ENCODE measurements at places on chromosomes 16 and 17.

DNA sequence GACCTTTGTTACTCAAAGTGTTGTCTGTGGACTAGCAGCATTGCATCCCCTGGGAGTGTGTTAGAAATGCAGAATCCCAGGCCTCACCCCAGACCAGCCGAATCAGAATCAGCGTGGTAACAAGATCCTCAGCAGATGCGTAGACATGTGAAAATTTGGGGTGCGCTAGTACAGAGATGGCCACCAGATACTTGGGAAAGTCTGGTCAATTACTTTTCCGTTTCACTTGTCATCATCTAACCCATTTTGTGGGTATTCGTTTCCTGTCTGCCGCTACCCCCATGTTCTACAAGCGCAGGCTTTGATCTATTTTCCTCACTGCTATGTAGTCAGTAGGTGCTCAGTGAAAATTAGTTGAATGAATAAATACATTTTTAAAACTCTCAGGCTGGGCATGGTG is 33.1 kb upstream of the HERPUD1 start:
- no peak for DNase-seq

- DNase-seq: no peak
Observed at GRCh38 chr17:19546289-19547065, 12.8 kb downstream of the SLC47A1 start.

DNA sequence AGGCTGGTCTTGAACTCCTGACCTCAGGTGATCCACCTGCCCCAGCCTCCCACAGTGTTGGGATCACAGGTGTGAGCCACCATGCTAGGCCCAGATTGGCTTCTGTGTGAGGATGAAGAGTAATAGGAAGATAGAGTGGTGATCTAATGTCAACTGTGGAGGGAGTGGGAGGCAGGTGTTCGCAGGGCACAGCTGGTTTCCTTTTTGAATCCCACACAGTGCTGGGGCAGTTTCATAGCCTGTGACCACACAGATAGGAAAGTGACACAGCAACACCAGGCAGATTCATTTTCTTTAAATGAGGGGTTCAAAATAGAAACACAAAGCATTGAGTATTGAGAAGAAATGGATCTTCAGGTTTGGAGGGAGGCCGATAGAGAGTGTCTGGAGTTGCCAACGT is 540.3 kb downstream of the WWOX start:
- no peak for DNase-seq

- no peak for DNase-seq
Observed at GRCh38 chr16:5064915-5065314, 841 bp downstream of the C16orf89 start.

GRCh38 chr17:8300627-8301242 is 5.5 kb upstream of the SLC25A35 start:
- peak; percentile 33 for DNase-seq

GRCh38 chr17:71145486-71145885 is 975.3 kb upstream of the SOX9 start:
- no peak for DNase-seq

DNA sequence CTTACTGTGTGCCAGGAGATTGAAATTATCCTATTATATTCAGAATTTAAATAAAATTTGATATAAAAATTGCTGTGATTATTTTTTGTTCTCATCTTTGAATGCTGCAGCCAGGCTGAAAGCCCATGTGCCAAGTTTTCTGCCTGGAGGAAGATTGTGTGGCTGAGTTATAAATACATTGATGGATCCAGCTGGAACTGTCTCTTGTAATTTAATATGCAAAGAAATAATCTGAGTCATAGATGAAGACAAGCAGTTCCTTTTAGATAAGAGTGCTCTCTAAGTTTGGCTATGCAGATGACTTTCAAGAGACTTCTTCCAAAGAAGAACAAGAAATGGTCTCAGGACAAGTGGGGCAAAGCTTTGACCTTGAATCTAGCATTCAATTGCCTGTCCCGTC is 871.0 kb downstream of the CDH11 start:
- no peak for DNase-seq

GRCh38 chr17:64085650-64086005 is 44.3 kb downstream of the ERN1 start:
- no peak for DNase-seq

DNA sequence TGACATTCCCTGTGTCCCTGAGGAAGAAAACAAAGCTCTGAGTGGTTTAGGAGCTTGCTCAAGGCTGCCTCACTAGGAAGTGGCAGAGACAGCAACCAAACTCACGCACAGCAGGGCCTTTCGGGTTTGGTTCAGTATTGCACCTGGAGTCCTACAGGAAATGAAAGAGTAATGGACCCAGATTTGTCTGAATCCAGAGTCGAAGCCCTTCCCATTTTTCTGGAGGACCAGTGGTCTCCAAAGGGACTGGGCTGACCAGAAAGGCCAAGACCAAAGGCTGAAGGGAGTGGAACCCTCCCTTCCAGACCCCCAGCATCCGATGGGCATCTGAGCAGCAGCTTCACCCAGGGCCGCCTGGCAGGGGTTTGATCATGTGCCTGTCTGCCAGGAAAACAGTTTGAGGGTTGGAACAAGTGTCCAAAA is 85.5 kb upstream of the RPL38 start:
- DNase-seq: no peak

- DNase-seq: no peak
Observed at GRCh38 chr17:67619555-67619954, 98.2 kb upstream of the NOL11 start.

- DNase-seq: no peak
Observed at GRCh38 chr17:28086519-28086918, 44.0 kb downstream of the NLK start.

GRCh38 chr17:75012096-75012345 is 449 bp upstream of the MRPL58 start:
- no peak for DNase-seq

GRCh38 chr17:45809499-45809898 is 25.4 kb downstream of the CRHR1 start:
- no peak for DNase-seq

DNA sequence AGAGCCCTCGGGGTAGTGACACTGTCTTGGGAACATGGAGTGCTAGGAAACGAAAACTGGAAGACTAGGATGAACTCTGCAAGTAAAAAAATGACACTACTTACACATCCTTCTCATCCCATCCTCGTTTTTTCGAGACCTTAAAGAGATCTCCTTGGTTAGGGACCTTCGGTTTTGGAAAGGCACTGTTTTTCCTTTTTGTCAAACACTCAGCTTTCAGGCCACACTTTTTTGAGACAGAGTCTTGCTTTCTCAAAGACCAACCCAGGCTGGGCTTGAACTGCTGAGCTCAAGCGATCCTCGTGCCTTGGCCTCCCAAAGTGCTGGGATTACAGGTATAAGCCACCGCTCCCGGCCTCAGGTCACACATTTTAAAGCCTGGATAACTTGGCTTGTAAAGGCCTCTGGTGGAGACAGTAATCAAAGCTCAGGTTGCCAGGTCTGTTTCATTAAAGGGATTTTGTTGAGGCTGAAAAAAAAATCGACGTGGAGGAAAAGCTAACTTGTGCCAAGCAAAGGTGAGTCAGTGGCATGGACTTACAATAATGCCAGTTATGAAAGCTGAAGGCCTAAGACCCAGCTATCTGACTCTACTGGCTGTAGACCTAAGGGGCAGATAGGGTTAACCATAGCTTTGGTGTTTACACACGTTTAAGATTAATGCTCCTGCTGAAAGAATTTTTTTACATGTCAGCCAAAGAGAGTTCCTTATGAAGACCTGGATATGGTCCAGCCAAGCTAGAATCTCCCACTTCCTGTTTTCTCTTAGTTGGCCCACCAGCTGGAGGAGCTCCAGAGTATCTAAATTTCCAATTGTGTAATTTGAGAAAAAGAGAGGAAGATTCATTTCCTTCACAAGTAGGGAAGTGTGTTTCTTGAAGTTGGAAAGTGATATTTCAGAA is 823 bp downstream of the NBR1 start:
- no peak for DNase-seq

All from stimulated activated CD4-positive, alpha-beta T cell treated with anti-CD3 and anti-CD28 coated beads, Interleukin-15, amount 100 ng/mL, for 1 hour (primary cell).